SHP77 treated with DMSO at 0.1 percent for 48 hours (cell line): ENCODE measurements at places on chromosomes 6 and 20.

- no peak for DNase-seq
Measured at GRCh38 chr20:54524849-54525248, 49.5 kb downstream of the DOK5 start.

DNA sequence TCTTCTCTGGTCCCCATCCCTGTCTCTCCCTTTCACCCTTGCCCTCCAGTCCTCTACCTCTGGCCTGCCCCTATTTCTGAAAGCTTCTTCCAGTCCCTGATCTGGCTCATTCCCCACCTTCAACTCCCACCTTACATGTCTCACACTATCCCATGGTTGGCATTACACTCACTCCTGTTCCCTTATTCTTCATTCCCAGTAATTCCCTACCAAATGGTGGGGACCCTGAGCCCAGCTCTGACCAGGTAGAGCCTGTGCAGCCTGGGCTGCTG lies 6.4 kb downstream of the TP53INP2 start:
- DNase-seq, result no peak

- DNase-seq, result no peak
Measured at GRCh38 chr6:13485303-13485702, 2.1 kb downstream of the GFOD1 start.

DNA sequence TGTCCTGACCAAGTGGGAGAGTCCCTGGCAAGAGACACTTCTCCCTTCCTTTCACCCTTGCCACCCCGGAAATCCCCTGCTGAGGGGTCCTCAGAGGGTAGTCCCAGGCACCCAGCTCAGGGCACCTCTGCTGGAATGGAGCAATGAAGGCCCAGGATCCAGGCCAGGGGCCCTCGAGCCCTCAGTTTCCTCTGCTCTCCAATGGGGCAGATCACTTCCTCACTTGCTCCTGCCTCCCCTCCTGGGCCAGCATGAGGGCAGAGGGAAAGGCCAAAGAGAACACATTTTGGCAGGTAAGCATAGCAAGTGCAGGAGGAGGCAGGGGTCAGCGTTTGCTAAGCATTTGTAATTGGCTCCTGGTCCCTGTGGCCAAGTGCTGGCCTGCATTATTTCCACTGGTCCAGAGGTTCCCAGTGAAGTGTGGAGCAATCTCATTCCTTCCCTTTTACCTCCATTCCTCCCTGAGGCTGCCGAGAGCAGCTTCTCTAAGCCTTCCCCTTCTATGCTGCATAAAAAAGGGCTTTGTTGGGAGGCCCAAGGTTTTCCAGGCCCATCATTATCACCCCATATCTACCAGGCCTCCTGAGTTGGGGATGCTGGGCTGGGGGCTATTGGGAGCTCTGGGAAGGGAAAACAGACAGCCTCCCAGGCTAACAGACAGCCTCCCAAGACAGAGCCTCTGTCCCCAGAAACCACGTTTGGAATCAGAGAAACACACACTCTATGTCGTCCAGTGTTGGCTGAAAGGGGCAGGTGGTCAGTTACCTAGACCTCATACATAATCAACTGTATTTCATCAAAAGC lies 28.8 kb upstream of the VEGFA start:
- DNase-seq, result no peak

GRCh38 chr6:25962149-25963127 lies at the start of gene TRIM38:
TRIM38 (plus strand) TSS chr6:25962802; CDS start chr6:25966523, 3,721 bp downstream.
- DNase-seq, result no peak
